Activated naive CD4-positive, alpha-beta T cell (primary cell): ENCODE measurements at places on chromosomes 1 and 21.

GRCh38 chr1:19438516-19439195 is 46.7 kb downstream of the CAPZB start:
- DNase-seq: no peak

DNA sequence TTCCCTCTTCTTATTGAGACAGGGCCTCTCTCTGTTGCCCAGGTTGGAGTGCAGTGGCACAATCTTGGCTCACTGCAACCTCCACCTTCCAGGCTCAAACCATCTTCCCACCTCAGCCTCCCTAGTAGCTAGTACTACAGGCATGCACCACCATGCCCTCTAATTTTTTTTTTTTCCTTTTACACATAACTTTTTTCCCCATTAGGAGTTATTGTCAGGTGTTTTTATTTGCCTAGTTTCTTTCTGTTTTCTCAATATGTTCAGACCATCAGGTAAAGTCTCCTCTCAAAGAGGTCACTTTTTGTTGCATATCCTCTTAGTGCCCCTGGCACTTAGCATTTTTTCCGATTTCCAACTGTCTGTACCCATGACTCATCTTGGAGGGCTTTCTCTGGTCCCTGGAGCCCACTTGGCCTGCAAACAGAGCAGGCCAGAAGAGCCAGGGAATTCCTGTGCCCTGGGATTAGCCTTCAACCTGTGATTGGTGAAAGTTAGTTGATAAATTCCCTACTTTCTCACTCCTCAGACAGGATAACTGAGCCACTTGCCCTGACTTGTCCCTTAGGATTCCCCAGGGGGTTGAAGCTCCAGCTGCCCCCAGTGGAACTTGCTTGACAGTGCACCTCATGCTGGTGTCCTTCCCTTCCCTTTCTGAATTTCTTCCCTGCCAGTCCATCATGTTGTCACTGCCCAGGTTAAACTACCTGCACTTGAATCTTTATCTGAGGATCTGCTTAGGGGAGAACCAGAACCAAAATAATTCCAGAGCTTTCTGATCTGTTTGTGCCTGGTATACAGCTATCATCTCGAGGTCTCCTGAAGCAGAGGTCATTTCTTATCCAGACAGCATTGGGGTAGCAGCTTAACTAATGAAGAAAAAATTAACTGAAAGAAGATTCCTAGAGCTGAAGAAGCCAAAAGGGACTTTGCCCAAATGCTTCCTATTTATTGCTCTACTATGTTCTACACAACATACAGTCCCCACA is 2.4 kb downstream of the NTPCR start:
- DNase-seq: no peak

- no peak for DNase-seq
These were observed 28.8 kb upstream of the KCNJ6 start for GRCh38 chr21:37945036-37945435.

GRCh38 chr1:232657426-232658005 is 27.6 kb upstream of the SIPA1L2 start:
- DNase-seq: no peak

DNA sequence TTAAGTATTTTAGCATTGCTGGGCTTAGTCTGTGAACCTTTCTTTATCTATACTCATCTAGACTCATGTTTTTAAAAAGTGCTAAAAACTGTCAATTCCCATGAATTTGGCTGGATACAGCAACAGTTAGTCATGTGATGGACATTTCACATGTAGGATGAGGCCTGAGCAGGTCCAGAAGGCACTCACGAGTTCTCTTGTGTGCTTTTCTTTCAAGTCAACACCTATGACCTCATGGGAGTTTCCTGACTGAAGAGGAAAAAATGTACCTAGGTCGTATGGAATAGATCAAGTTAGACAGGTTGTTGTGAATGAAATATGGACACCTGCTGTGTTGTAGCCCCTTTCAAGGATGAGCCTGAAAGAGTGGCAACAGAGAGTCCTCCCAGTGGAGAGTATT is 394.2 kb downstream of the DUSP10 start:
- no peak for DNase-seq

GRCh38 chr21:31343680-31344480 is at the start of gene TIAM1:
TIAM1 (minus strand) TSS chr21:31344261; CDS start chr21:31266972, 77,289 bp downstream.
- DNase-seq: no peak

GRCh38 chr21:35226968-35227744 is 178.1 kb upstream of the RUNX1 start:
- no peak for DNase-seq

GRCh38 chr1:239976130-239976968 is 115.3 kb upstream of the FMN2 start:
- no peak for DNase-seq

DNA sequence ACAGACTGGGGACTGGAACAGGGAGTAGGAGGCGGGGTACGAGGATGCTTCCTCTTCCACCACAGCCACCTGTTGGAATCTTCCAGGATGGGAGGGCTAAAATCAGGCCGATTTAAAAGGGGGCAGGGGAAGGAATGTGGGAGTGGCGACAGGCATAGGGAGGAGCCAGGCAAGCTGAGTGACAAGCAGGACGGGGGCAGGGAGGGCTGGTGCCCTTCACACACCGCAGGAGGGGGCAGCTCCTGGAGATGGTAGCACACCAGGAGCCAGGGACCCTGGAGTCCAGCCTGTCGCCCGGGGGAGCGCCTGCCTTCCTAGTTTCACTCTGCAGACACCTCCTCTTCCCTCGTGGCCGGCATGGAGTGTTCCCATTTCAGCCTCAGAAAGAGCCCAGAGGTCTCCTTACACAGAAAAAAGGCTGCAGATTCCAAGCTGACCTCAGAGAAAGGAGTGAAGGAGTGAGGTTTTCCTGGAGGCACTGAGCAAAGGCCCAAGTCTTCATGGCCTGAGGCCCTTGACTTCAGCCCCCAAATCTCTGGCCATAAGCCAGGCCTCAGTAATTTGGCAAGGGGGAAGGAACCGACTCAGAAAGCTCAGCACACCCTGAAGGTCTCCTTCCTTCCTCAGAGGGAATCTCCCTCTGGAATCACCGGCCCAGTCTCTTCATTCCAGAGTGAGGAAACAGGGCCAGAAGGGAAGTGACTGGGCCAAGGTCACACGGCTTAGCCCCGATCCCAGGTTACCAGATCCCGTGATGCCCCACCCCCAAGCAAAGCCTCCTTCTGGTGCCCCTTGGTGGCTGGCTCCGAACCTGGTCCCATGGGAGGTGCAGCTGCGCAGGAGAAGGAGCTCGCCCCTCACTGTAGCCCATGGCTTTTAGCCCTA is 8.1 kb downstream of the BLACAT1 start:
- no peak for DNase-seq

DNA sequence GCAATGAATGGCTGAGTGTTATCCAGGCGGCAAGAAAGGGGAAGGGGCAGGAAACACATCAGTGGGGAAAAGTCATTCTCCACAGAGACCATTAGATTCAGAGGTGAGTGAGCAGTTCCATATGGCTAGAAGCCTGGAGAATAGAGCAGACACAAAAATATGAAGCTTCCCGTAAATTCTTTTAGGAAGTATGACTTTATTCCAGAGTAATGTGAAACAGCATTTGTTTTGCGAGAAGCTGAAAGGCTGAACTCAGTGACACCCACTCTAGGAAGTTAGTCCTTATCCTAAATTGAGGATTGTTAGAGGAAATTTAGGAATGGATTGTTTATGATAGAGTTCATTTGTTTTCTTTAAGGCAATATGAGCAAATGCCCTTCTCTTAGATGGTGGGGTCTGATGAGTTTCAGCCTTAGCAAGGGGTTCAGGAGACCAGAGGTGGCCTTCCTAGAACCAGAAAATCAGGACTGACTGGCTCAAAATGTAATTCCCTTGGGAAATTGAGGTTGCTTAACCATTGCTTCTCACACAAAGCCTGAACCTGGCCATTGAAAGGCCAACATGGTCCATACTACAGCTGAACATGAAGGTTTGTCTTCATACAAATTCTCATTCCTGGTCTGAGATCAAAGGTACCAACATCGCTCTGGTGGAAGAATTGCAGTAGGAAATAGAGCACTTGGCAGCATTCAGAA is 167.5 kb downstream of the TPR start:
- no peak for DNase-seq

GRCh38 chr1:3402258-3403010 is 52.0 kb upstream of the ARHGEF16 start:
- no peak for DNase-seq

GRCh38 chr1:24100945-24101737 is 10.8 kb downstream of the MYOM3 start:
- no peak for DNase-seq

DNA sequence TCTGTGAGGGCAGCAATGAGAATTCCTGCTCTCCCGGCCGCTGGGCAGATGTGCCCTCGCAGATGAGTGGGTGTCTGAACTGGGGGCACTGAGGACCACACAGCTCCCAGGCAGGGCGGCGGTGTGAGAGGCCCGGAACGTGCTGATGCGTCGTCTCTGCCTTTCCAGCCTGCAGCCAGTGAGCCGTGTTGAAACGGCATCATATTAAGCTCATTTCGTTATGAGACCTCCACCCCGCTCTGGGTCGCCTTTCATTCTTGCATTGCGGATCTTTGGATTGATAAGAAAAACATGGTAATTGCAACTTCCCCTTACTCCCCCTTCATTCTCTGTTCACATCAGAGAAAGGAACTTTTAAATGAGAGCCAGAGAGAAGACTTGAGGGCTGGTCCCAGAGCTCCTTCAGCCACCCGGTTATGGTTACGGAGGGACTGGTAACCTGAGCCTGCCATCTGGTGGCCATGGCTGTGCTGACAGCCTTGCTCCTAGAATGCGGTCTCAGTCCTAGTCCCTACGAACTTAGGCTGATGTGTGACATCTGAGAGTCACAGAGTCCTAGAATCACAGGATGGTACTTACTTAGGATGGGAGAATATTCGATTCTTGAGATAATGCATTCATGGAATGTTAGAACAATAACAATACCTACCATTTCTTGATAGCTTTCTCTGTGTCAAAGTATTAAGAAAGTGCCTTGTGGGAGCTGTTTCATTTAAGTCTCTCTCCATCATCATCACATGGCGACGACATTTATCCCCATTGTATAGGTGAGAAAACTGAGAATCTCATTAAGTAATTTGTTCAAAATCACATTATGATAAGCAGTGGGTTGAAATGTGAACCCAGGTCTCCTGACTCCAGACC is 271.0 kb downstream of the TRABD2B start:
- peak; percentile 19 for DNase-seq

GRCh38 chr1:23930270-23930669 is 17.1 kb upstream of the CNR2 start:
- DNase-seq: no peak
